Activated T-helper 17 cell treated with anti-CD3 and anti-CD28 coated beads, Interleukin-2, amount 50 U/mL, for 72 hours (primary cell): ENCODE measurements at places on chromosomes 13 and 19.

DNA sequence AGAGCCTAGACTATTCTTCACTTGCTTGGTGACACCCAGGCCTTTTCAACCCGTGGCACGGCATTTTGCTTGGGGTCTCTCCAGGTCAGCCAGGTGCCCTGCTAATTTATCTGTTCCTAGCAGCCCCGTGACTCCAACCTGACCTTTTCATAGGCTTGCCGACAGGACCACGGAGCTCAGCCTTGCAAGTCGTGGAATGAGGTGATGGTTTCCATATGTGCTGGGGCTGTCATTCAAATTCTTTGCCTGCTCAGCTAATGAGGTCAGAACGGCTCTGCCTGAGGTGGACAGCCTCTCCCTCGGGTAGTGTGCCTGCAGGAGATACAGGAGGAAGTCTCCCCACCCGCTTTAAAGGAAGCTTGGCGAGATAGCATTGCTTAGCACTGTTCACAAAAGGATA lies 61.0 kb downstream of the SHISA2 start:
- no peak for ATAC-seq

DNA sequence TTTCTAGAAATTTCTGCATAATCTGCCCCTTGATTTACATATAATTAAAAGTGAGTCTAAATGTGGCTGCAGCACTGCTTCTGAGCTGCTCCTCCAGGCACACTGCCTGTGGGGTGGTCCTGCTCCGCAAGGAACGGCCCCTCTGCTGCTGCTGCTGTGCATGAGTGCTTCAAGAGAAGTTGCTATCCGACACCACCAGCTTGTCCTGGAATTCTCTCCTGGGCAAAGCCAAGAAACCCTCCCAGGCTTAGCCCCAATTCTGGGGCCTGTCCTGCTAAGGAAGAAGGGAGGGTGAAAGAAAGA lies 7.5 kb upstream of the PDCD5 start:
- ATAC-seq = no peak

- ATAC-seq = no peak
Measured at GRCh38 chr13:106355866-106356265, 179.6 kb downstream of the EFNB2 start.

- ATAC-seq = no peak
Measured at GRCh38 chr19:18875726-18876125, 20.2 kb downstream of the CERS1 start.

- no peak for ATAC-seq
Measured at GRCh38 chr19:16566702-16567101, 5.5 kb downstream of the SLC35E1 start.

GRCh38 chr13:32284927-32285632 lies 30.1 kb downstream of the ZAR1L start:
- ATAC-seq = no peak

DNA sequence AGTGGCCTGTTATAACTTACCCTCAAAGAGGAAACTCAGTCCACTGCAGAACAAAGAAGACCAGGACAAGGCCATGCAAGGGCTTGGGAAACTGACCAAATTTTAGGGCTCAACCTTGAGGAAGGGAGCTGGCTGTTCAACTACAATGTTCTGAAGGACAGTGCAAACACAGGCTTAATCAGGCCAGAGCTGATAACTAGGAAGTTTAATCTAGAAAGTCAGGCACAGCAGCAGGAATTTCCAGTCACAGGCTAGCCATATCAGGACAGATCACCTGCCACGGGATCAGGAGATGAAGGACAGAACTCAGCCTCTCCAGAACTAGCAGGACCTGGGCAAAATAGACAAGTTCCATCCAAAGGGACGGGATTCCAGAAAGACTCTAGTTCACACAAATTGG lies 89.4 kb downstream of the ENOX1 start:
- ATAC-seq = no peak

DNA sequence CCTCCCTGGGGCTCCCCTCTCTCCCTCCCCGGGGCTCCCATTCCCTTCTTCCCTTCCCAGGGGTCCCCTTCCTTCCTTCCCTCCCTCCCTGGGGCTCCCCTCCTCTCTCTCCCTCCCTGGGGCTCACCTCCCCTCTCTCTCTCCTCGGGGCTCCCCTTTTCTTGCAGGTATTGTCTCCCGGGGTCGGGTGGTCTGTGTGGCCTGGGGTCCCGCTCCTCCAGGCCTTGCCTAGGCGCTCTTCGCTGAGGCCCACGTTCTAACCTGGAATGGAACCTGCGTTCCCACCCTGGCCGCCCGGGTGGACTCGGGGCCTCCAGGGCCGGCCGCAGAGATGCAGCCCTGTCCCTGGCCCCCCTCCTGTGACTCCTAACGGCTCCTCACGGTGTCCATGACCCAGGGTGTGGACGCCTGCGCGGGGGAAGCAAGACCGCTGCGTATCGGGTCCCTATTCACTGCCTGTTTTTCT lies 940 bp upstream of the DCUN1D2 start:
- ATAC-seq = no peak

DNA sequence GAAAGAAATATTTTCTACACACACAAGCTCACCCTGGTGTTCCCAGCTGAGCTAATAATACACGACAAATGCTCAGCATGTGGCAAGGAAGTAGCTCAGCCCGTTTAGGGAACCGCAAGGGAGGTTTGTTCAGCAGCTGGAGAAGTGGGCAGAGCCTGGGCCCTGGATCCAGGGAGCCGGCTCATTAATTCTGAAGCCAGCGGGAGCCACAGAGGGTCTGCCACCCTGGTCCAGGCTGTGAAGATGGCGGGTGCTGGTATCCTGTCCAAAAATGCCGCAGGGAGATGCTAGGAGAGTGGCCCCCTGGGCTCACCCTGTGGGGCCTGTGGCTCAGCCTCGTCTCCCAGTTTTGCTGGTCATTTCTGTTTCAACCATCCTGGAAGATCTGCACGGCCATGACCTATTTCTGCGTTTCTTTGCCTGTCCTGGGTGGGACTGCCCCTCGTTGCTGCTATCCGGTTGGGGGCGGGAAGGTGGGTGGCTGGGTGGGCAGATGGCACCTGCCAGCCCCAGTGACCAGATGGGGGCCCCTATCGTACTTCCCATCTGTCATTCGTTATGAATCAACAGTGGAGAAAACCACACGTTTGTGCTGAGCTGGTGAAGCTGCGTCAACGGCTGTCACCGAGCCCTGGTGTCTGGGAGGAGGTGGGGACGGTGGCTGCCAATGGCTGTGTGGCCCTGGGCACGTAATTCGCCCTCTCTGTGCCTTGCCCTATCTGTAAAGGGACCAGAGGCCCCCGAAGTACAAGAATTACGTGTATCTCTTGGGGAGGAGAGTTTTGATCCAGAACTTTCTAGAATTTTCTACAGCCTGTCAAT lies 2.7 kb upstream of the GNA15 start:
- ATAC-seq = peak; percentile 94

DNA sequence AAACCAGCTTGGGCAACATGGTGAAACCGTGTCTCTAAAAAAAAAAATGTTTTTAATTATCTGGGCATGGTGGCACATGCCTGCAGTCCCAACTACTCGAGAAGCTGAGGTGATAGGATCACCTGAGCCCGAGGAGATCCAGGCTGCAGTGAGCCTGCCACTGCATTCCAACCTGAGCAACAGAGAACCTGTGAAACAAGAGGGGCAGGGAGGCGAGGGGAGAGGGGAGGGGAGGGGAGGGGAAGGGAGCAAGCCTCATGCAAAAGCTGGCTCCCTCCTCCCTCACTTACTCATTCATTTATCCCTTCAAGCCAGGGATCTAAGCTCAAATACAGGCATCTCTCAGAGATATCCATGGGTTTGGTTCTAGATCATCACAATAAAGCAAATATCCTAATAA lies 8.9 kb downstream of the ATP7B start:
- ATAC-seq = no peak

- no peak for ATAC-seq
Measured at GRCh38 chr19:46452186-46452585, 19.2 kb downstream of the PNMA8A start.

GRCh38 chr19:30663611-30664174 lies 291.5 kb downstream of the ZNF536 start:
- no peak for ATAC-seq

- ATAC-seq = no peak
Measured at GRCh38 chr19:18488403-18488723, 33.5 kb downstream of the ELL start.

DNA sequence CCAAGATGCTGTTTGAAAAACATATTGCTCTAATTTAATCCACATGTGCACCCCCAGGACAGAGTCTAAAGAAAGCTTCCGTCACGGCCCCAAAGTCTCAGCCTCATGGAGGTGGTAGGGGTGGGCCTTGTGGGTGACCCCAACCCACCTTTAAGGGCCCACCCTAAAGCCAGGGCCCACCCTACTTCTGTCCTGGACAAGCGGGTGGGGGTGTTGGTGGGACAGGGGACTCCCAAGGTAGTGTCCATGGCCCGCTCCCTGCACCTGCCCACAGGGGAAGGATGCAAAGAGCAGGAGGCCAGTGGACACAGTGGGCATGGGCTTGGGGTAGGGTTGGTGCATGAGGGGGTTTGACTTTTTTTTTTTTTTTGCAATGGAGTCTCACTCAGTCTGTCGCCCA lies 66.8 kb downstream of the KCTD15 start:
- no peak for ATAC-seq

GRCh38 chr19:11025445-11025844 lies 63.8 kb upstream of the LDLR start:
- ATAC-seq = no peak

- no peak for ATAC-seq
Measured at GRCh38 chr13:97284558-97284957, 62.4 kb downstream of the MBNL2 start.
